ENCODE measurements at places on chromosomes 5 and 9.

DNA sequence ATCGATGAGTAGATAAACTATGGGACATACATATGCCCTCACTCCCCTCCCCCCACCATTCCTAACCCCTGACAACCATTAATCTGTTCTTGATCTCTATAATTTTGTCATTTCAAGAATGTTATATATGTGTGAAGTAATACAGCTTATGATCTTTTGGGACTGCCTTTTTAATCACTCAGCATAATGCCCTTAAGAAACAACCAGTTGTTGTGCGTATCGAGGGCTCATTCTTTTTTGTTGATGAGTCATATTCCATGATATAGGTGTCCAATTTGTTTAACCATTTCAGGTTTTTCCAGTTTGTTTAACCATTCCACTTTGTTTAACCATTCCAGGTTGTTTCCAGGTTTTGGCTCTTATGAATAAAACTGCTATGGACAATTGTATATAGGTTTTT, 75.6 kb downstream of the ARHGEF28 start:
- DNase-seq, result no peak

DNA sequence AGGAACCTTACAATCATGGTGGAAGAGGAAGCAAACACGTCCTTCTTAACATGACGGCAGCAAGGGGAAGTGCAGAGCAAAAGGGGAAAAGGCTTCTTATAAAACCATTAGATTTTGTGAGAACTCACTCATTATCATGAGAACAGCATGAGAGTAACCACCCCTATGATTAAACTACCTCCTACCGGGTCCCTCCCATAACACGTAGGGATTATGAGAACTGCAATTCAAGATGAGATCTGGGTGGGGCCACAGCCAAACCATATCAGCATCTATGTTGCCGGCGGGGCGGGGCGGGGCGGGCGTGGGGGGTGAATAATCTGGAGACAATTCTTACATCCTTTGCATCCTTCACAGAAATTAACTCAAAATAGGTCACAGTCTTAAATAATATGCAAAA, 58.8 kb upstream of the GFPT2 start:
- no peak for DNase-seq

DNA sequence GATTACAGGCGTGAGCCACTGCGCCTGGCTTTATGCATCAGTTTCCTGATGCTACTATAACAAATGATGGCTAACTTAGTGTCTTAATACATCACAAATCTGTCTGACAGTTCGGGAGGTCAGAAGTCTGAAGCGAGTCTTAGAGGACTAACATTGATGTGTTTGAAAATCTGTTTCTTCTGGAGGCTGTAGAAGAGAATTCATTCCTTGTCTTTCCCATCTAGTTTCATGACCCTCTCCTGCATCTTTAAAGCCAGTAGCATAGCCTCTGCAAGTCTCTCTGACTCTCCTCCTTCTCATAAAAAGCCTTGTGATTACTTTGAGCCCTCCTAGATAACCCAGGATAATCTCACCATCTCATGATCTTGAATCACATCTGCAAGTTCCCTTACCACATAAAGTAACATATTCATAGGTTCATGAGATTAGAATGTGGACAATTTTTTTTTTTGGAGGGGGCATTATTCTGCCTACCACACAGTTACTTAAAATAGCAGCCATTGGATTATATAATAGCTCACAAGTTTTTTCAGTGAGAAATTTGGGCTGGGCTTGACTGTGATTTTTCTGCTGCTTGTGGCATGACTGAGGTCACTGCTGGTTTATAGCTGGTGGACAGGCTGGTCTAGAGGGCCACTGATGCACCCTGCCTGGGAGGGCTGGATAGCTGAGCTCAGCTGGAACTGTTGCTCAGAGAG, 134.8 kb downstream of the FBXL7 start:
- DNase-seq, result no peak

- DNase-seq, result no peak
These were observed 17.5 kb upstream of the OR13C9 start for GRCh38 chr9:104635456-104635855.

DNA sequence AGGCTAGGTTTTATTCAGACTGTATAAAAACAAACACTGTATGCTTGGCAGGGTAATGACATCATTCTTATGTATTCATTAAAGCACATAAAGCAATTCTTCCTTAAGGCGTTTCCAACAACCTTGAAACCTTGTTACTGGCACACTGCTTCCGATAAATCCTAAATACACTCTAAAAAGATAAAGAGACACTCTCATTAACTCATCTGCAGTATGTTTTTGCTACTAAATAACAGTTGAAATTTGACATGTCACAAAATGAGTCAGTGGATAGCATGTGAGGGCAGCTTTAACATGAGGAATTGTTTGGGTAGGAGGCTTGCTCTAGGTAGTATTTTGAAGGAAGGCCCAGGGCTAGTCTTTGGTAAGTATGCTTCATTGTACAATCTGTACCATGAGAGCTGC, 13.7 kb downstream of the YIPF5 start:
- no peak for DNase-seq

- no peak for DNase-seq
These were observed 40.3 kb downstream of the ZNF354A start for GRCh38 chr5:178690208-178690607.

Data from central memory CD4-positive, alpha-beta T cell (primary cell).